ENCODE measurements at places on chromosomes 4 and X.

DNA sequence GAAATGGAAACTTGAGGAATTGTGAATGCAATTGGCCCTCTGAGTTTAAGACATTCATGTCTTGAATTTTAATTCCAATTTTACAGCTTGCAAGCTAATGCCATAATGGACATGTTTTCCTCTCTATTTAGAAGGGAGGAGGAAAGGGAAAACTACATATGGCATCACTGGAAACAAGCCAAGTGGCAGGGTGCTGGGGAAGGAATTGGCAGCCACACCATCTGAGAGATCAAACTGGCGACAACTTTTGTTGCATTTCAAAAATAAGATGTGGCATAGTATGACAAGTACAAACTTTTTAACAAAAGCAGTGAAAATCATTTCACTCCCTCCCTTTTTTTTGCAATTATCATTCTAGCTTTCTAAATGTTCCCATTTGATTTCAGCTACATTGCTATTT, 615.6 kb downstream of the CENPC start:
- no peak for DNase-seq

GRCh38 chr4:25656031-25656430, 380 bp downstream of the SLC34A2 start:
- no peak for DNase-seq

DNA sequence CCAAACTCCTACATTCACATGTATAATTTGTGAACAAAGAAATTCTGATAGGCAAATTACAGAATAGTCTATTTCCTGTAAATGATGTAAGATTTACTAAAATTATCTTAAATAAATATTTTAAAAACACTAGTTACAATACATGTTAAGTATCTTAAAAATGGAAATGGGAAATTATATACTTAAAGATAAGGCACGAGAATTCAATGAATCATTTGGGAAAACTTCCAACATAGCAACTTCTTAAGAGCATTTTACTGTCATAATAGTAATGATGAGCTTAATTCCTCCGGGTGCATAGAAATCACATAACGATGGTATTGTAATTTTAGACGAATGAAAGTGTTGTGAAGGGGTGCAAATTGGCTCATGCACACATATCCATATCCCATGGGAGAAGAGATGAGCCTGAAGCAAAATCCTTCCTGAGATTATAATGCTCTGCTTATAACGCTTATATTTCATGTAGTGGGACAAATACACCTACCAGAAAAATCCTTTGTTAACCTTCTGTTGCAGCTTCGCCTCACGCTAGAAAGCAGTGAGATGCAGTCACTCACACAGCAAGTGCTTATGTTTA, 873.5 kb downstream of the PDHA2 start:
- no peak for DNase-seq

DNA sequence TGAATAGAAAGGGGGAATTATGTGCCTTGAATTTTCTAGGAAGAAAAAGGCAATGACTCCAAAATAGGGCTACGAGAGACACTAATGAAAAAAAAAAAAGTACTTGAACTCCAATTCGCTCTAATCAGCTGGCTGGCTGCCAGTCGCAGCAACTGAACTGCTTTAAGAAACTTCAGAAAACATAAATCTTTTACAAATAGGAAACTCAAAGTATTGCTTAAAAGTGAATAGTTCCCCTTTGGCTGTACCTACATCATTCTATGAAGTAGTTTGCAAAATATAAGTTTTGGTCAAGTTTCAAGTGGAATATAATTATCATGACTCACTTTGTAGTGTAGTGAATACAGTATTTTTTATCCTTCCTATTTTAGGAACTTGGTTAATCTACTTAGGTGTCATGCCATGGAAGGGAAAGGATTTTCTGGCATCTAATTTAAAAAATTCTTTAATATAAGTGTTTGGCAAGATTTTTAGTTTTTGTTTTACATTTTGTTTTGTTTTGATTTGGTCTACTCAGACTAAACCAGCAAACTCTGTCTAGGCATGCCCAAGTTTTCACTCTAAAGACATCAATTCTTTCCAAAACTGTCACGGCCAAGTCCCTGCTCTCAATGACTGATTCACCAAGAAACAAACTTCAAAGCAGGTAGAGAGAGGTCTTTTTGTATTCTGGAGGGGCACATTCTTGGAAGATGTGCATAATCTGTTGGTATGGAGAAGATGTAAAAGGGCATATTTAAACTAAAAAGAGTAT, 382.4 kb upstream of the GALNT7 start:
- DNase-seq = no peak

- no peak for DNase-seq
Observed at GRCh38 chrX:46576458-46576857, 2.9 kb downstream of the CHST7 start.

DNA sequence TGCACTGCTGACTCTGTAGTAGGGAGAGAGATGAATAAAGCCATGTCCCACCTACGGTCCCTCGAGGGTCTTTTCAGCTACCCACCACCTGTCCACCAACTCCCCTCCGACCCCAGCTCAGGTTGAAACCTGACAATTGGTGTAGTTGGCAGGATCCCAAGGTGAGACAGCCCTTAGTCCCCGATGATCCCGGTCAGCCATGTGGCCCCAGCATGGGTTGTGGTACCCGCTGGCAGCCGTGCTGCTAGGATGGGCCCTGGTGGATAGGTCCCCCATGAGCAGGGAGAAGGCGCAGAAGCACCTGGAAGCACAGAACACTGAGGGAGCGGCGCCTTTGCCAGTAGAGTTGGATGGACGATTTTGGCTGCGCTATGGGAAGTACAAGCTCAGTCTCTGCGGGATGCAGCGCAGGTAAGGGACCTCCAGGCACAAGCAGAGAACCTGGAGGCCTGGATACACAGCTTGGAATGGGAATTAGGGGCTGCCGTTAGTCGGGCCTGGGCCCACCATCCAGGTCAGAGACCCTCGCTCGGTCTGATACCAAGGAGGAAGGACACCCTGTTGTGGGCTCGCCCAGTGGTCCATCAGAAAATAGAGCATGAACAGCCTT, 694.6 kb upstream of the AGA start:
- DNase-seq = no peak

DNA sequence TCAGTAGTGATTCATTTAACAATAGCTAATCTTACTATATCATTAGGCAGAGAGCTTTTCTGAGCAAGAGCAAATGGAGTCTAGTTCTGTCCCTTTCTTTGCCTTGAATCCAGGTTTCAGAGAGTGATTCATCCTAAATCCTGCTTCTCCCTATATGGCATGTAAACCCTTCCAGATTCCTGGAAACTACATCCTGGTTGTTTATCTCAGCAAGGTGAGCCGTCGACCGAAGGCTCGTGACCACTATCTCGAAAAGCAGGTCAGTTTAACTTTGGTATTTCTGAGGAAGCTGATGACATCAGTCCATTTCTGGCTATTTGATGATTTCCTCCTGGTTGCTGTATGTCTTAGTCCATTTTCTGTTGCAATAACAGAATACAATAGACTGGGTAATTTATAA, 40.7 kb upstream of the ERVMER34-1 start:
- no peak for DNase-seq

- DNase-seq = no peak
Observed at GRCh38 chr4:45693746-45694145, 430.1 kb downstream of the GABRG1 start.

- DNase-seq = no peak
Observed at GRCh38 chrX:110519501-110519900, 160.9 kb downstream of the RTL9 start.

- DNase-seq = no peak
Observed at GRCh38 chrX:123263747-123264146, 79.7 kb downstream of the GRIA3 start.

DNA sequence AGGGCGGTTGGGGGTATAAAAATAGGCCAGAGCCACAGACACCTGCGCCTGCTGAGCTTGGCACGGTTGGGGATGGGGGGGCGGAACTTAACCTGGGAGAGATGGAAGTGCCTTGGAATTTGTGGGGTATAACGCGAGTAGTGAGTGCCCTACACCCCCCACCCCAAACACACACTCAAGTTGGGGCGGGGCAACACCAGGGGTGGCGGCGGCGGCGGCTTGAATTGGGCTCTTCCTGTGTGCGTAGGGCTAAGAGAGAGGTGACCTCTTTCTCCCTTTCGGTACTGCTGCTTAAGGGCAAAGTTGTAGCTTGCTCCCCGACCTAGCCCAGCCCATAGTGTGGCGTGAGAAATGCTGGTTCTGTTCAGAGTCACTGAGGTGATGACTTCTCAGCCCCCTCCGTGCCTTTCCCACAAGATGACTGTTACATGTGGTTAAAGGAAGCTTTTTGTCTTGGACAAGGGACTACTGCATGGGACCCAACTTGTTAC, 839 bp downstream of the STK26 start:
- DNase-seq = no peak

- no peak for DNase-seq
Observed at GRCh38 chr4:74733756-74734155, 60.6 kb downstream of the BTC start.

- DNase-seq = no peak
Observed at GRCh38 chr4:152763796-152764195, 15.7 kb downstream of the TIGD4 start.

- no peak for DNase-seq
Observed at GRCh38 chr4:152983774-152984411, 47.8 kb downstream of the FHDC1 start.

DNA sequence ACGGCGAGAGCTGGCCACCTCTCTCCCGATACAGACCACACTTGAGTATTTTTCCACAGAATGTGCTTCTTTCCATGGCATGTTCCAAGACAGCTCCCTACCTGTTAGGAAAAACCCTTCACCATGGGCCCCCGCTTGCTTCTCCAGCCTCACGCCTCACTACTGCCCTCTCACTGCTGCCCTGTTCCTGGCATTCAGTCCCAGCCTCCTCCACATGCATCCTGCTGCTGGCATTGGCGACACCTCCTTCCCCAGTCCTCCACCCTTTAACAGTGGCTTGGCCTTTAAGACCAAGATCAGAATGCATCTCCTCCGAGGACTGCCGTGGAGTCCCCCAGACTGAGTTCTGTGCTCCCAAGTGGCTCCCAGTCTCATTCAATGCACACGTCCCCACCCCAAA, 10.7 kb downstream of the PNMA6F start:
- DNase-seq = no peak

GRCh38 chr4:57119054-57119651, 9.0 kb upstream of the IGFBP7 start:
- no peak for DNase-seq

DNA sequence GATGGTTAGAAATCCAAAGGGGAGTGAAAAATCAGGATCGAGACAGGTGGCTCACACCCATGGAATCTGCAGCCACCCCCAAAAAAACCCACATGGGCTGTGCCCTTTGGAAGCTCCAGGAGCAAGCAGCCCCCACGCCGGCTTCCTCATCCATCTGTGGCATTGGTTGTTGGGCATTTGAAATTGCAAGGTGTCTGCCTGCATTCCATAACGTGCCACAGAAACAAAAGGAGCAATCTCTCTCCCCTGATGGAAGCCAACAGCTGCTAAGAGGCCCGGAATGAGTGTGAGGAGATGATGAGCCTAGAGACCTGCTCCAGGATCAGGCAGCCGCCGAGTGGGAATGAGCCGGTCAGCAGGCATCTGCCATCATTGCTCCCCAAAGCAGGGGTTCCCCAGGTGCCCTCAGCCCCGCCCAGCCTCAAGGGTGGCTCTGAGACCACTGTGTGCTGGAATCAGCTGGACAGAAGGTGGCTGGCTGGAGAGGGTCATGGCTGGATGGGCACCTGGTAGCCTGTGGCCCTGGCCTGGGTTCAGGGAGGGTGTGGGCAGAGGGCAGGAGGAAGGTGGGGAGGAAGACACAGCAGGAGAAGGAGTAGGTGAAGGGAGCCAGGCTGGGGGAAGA, 113.2 kb downstream of the CRLF2 start:
- no peak for DNase-seq

DNA sequence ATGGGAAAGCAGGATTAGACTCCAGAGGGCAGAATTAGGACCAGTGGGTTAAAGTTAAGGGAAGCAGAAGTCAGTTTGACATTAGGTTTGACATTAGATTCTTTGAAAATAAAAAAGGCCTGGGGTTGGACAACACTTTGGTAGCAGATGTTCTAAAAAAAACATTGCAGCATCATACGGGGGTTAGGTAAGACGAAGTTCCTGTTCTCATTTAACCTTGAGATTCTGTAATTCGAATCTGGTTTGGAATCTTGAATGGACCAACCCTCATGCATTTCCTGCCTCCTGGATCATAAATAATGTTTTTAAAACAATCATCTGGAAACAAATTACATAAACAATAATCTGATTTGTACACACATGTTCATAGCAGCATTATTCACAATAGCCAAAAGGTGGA, 181.0 kb downstream of the SHROOM3 start:
- DNase-seq = no peak

- no peak for DNase-seq
Observed at GRCh38 chr4:159608436-159608835, 505.6 kb downstream of the RAPGEF2 start.

GRCh38 chr4:125140966-125141495, 173.7 kb upstream of the FAT4 start:
- no peak for DNase-seq

- DNase-seq = no peak
Observed at GRCh38 chr4:94558392-94558904, 106.7 kb downstream of the PDLIM5 start.

GRCh38 chr4:159232465-159233106, 129.7 kb downstream of the RAPGEF2 start:
- DNase-seq = no peak

GRCh38 chrX:130170752-130171445, 863 bp upstream of the RAB33A start:
- no peak for DNase-seq

DNA sequence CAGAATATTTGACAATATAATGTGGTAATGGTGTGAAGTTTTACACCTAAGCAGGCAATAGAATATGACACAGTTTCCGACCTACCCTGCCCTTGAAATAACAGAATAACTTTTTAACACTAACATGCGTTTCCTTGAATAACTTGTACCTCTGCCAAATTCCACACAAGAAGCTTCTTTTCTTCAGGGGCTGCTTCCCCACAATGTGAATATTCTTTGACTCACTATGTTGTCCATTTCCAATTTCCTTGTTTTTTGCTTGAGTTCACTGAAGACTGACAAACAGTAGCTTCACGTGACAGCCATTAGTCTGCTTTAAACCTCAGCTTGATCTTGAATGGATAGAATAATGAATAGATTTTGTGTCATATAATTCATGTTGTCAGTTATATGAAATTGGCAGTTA, 14.3 kb downstream of the SHROOM3 start:
- no peak for DNase-seq

DNA sequence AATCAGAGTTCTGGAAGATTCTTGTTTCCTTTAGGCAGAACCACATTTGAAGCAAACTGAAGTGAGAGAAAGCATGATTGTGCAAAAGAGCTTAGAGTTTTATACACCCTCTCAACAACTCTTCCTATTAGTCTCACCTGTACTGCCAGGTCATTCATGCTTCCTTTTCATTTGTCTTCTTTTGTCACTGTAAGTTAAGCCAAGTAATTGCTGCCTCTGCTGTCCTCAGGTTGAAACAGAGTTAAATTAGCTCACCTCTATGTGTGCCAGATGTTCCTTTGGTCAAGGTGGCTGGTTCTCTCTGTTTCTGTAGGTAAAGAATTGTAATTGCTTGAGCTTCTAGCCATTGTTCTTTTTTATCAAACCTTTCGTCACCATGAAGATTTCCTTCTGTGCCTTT, 41.1 kb upstream of the HPGD start:
- no peak for DNase-seq

- no peak for DNase-seq
Observed at GRCh38 chrX:106728337-106728736, 1.8 kb downstream of the RNF128 start.

All from HEK293T (cell line).